Coronary artery (tissue), 2 donors: ENCODE measurements at places on chromosomes 1 and 21.
A peak's percentile ranks its signal among the peaks of the same experiment; 100 is the strongest.

DNA sequence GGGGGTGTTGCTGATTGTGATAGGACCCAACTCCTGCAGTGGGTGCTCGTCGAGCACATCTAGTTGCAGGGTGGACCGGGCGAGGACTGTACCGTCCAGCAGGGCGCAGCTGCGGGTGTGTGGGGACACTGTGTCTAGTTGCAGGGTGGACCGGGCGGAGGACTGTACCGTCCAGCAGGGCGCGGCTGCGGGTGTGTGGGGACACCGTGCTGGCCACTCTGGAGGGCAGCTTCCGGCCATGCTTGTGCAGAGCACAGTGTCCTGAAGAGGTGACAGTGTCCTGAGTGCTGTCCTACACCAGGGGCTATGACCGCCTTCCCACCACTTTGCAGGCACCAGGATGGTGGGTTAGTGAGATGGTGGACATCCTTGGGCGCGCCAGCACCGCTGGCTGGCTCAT lies 4.6 kb upstream of the TRPM2 start:
- no peak for DNase-seq

- no peak for DNase-seq
These were observed 19.7 kb upstream of the NPHP4 start for GRCh38 chr1:6011946-6012258.

DNA sequence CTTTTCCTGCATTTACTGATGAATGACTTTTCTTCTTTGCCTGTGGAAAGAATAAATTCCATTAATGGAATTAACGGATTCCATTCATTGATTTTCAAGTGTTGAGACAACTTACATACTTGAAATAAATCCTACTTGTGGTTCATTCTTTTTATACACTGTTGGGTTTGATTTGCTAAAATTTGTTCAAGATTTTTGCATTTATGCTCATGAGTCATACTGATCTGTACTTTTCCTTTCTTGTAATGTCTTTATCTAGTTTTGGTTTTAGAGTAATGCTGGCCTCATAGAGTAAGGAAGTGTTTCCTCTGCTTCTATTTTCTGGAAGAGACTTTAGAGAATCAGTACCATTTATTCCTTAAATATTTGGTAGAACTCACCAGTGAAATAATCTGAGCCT lies 14.4 kb downstream of the UROD start:
- DNase-seq, result no peak

DNA sequence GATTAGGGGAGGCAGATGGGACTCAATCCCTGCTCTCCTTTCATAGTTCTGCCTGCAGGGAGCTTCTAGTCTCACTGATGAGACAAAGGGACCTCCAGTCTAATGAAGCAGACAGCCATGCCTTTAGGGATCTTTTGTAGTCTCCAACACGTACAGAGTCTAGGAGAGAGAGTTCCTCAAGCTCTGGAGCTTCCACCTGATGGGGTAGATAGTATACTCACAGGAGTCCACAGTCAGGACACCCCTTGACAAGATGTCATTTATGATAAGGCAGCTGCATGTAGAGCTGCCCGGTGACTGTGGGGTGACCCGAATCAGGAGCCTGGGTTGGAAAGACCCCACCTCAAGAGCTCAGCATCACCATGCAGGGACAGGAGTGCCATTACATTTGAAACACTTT lies 55.3 kb upstream of the CNTN2 start:
- DNase-seq, result no peak

DNA sequence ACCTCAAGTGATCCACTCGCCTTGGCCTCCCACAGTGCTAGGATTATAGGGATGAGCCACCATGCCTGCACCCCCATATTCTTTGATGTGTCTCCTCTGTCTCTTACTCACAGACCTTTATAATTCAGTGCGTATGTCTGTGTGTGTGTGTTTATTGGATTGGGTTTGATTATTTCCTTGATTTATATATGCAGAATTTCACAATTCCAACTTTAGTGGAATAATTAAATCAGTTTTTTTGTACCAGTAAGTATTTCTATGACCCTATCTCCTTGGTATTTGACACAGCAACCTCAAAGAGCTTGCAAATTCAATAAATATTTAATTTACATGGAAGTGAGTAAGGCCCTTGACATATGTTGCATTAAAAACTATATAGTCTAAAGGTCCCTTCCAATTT lies 333.9 kb upstream of the ADAMTS5 start:
- DNase-seq, result no peak

- DNase-seq, result no peak
These were observed 363.6 kb upstream of the CAMK1G start for GRCh38 chr1:209219791-209220524.

DNA sequence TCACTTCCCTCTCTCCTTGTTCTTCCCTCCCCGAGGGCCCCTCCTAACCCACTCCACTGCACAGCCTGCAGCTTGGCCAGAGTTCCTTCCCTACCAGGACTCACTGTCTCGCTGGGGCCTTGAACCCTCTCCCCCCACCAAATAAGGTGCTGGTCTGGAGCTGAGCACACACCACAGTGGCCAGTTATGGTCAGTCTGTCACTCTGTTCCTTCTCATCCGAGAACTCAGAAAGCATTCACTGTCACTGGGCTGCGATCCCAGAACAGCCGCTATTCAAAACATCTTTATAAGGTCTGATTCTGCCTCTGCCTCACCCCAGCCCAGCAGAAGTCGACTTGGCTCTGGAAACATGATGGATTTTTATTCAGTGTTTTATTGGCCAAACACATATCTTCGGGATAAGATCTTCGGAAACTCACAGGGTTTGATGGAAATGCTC lies 19.8 kb upstream of the LBR start:
- DNase-seq, result peak; percentile 79

DNA sequence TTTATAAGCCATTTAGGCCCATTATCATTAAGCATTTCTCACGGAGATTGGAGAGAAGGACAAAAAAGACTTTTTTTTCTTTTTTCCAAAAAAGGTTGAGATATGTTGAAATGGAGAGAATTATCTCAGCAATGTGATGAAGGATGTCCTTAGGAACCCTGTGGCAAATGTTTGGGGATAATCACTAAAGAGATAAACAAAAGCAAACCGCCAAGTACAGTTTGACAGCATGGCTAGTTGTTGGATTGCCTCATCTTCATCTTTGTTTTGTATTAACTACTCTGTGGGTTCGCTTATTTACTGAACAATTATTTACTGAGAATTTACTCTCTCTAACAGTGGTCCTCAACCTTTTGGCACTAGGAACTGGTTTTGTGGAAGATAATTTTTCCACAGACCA lies 97.4 kb upstream of the HP1BP3 start:
- no peak for DNase-seq

GRCh38 chr1:245690946-245691541 lies 536.3 kb downstream of the KIF26B start:
- DNase-seq, result no peak

GRCh38 chr21:38729754-38730379 lies 75.9 kb upstream of the ETS2 start:
- no peak for DNase-seq

DNA sequence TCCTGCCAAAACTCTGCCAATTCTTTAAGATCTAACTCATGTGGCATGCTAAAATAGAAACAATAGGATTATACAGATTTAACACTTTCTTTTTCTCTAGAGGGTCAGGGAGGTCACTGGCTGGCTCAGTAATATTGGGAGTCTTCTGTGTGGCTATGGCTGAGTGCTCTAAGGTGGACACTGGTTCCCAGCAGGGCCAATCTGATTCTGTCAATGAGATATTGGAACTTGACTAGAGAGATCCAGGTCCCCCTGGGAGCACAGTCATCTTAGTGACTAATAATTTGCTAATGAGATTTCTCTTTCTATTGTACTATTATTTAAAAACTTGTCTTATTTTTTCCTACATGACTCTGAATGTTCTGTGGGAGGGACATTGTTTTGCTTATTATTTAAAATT lies 69.1 kb upstream of the ZP4 start:
- DNase-seq, result no peak

DNA sequence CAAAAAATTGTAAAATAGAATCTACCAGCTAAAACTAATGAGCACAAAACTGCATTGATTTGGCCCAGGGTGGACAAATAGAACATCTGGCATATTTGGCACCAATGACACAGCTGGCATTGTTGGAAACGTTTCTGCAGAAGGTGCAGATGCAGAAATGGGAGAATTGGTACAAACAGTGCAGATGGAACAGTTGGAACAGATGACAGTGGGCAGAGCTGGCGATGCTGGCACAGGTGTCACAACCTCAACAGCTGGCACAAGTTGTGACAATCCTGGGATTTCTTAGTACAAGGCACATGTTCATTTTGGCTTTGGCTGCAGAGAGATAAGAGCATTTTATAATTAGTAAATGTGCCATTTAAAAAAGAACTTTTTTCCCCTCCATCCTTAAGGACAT lies 91.1 kb upstream of the ZBTB18 start:
- DNase-seq, result no peak

- peak; percentile 81 for DNase-seq
These were observed 20.3 kb downstream of the TGFB2 start for GRCh38 chr1:218365226-218365999.

DNA sequence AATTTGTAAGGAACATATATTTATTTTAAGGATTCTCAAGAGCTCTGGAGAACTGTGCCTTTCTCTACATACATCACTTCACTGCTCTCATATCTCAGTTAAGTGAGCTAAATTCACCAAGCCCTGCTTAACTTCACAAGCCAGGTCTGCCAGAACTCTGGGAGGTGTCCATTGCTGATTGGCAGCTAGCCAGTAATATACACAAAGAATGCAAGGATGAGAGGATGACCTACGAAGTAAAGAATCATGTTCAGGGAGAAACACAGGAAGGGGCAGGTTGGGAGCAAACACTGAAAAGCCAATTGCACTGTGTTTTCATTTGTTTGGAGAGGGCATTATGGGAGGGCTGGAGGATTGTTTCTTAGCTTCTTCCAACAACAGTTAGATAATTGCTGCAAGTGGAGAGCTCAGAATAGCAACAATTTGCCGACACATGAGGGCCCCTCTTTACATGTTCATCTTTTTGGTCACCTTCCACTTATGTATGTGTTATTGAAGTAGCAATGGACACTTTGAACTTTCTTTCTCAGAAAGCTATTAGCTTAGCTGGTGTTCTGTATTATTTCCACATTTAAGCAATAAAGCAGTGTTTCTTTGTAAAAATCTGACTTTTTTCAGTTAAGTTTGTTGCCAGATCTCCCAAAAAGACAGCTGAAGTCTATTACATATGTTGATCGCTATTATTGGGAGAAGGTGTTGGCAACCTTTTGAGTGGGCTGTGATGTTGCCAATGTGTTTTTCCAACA lies 254.8 kb downstream of the LTN1 start:
- DNase-seq, result no peak

- DNase-seq, result no peak
These were observed 74.5 kb downstream of the RHOU start for GRCh38 chr1:228809621-228810394.

GRCh38 chr1:86773341-86774288 lies 69.2 kb downstream of the SH3GLB1 start:
- DNase-seq, result no peak

GRCh38 chr1:177631770-177632169 lies 338.1 kb downstream of the SEC16B start:
- DNase-seq, result no peak

GRCh38 chr1:34166191-34166624 lies 1.2 kb upstream of the CSMD2 start:
- no peak for DNase-seq

DNA sequence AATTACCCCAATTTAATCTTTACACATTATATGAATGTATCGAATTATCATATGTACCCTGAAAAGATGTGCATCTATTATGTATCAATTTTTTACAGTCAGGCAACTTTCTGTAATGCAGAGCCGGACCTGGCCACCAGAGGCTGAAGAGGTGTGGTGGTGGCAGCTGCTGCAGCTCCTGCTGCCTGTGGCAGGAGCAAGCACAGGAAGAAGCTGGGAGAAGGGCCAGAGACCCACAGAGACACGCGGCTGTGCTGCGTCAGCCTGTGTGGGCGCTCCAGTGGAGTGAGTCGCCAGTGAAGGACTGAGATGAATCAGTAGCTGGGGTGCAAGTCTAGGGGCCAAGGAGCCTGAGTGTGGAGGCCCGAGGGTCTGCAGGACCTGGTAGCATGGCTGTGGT lies 74.3 kb upstream of the COG2 start:
- DNase-seq, result no peak

DNA sequence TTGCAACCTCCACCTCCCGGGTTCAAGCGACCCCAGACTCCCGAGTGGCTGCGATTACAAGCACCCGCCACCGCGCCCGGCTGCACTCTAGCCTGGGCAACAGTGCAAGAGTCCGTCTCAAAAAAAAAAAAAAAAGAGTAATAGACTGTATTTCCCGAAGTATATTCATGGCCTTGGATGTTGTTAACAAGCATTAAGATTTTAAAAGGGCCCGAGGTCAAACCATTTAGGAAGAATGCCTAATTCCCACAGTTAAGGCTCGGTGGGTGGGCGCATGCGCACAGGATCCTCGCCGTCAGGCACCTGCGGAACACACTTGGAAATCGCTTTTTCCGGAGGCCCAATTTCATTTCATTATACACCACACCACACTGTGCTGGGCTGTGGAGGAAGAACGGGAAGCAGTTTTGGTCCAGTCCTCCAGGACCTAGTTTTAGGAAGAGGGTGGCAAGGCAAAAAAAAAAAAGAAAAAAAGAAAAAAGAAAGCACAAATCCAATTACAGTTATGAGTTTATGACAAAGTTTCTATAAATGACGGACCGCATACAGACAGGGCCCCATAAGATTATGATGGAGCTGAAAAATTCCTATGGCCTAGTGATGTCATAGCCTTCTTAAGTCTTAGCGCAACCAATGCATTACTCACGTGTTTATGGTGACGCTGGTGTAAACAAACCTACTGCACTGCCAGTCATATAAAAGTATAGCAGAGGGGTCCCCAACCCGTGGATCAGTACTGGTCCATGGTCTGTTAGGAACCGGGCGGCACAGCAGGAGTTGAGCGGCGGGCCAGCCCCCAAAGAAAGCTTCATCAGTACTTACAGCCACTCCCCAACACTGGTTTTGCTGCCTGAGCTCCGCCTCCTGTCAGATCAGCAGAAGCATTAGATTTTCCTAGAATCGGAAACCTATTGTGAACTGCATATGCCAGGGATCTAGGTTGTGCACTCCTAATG lies 38.2 kb downstream of the H3-3A start:
- DNase-seq, result no peak

DNA sequence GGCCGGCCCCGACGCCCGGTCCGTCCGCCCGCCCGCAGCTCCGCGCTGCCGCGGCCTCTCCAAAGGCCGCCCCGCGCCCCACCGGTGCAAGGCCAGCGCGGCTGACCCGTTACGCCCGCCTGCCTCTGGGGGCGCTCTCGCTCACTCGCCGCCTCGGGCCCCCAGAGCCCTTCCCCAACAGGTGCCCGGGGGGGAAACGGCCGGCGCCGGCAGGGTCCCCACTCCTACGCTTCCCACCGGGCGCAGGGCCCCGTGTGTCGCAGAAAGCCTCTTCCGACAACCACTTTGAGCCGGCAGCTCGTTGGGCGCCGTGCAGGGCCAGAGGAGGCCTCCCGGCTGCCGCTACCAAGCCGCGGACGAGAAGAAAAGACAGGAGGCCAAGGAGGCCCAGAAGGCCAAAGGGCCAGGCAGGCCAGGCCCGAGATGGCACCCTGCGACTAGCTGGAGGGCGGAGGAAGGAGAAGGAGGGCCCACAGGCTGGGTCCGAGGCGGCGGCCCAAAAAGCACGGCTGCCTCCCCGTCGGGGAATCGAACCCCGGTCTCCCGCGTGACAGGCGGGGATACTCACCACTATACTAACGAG lies 64.9 kb upstream of the FCGR2A start:
- no peak for DNase-seq

- DNase-seq, result peak; percentile 75
These were observed 17.6 kb downstream of the PBX1 start for GRCh38 chr1:164576291-164577271.
